Stimulated activated CD8-positive, alpha-beta memory T cell treated with anti-CD3 and anti-CD28 coated beads, Interleukin-7, amount 100 ng/mL, for 48 hours (primary cell): ENCODE measurements at places on chromosomes 3 and 15.

DNA sequence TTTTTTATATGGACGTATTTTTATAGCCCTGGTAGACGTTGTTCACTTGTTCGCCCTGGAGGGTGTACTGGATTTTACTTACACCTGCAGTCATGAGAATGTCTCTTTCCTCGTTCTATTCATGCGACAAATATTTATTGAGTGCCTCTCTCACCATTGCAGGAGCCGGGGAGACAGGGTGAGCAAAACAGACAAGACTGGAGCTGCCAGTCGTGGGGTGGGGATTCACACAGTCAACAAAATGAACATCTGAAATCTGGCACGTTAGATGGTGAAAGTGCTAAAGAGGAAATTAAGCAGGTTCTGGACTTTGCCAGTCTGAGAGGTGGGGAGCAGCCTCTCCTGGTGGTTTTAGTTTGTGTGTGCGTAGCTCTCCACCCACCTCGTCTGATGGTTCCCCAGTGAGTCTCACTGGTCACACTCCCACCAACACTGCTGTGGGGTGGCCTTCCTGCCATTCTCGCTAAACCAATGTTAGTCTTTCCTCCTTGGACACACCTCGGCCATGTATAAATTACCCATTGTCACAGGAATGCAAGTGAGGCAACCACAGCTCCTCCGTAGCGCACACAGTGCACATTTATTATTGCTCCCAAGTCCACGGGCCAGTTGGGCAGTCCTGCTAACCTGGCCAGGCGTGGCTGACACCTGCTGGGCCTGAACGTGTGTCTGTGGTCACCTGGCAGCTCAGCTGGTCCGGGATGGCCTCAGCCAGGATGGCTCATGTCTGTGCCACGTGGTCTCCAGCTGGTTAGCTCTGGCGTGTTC, 31.5 kb downstream of the FBLN2 start:
- no peak for DNase-seq

- no peak for DNase-seq
These were observed 6.0 kb downstream of the CCDC12 start for GRCh38 chr3:46970391-46971091.

DNA sequence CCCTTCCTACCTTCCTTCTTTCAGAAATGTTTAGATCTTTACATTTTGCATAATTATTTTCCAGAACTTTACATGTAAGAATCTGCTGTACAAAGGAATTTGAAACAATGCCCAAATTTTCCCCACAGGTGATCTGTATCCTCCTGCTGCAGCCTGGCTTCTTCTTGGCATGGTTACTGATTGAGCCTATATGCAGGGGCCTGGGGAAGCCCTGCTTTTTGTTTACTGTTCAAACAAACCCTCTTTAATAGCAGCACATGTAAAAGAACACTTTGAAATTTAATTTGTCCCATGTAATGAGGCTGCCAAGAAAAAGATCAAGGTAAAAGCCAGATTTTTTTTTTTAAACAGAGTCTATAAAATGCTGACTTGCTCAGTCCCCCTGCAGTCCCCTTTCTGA, 432.2 kb downstream of the TUSC7 start:
- no peak for DNase-seq

DNA sequence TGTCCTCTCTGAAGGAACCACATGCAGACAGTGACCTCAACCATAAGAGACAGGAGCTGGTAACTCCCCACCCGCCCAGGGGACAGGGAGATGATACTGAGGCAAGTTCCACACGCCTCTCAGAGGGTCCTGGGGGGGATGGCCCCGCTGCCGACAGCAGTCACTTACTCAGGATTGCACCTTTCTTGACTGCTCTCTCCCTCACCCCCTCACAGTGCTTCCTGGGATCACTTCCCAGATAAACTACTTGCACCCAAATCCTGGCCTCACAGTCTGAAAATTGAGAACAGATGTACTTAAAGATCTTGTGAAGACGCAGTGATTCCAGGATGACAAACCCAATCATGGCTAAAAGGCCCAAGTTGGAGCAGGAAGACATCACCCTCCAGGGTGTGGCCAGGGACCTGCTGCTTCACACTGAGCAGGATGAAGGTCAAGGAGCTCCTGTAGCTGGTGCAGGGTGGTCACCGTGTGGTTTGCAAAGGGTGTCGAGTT, 207.6 kb downstream of the ADAMTS17 start:
- no peak for DNase-seq

DNA sequence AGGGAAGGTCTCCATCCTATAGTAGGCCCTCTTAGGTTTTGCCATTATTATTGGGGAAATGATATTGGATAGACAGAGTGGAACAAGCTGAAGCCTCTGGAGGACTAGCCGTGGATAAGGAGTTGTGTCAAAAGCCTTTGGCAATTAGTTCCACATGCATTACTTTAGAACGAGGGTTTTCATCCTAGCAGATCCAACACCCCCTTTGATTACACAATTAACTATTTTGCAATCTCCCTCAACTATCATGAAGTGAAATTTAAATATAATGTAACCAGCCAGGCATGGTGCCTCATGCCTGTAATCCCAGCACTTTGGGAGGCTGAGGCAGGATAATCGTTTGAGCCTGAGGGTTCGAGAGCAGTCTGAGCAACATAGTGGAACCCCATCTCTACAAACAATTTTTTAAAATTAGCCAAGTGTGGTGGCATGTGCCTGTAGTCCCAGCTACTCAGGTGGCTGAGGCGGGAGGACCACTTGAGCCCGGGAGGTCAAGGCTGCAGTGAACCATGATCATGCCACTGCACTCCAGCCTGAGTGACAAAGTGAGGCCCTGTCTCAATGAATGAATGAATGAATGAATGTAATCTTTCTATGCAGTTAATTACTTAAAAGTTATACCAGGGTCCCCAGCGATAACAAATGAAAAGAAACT, 56.8 kb downstream of the PXYLP1 start:
- no peak for DNase-seq

DNA sequence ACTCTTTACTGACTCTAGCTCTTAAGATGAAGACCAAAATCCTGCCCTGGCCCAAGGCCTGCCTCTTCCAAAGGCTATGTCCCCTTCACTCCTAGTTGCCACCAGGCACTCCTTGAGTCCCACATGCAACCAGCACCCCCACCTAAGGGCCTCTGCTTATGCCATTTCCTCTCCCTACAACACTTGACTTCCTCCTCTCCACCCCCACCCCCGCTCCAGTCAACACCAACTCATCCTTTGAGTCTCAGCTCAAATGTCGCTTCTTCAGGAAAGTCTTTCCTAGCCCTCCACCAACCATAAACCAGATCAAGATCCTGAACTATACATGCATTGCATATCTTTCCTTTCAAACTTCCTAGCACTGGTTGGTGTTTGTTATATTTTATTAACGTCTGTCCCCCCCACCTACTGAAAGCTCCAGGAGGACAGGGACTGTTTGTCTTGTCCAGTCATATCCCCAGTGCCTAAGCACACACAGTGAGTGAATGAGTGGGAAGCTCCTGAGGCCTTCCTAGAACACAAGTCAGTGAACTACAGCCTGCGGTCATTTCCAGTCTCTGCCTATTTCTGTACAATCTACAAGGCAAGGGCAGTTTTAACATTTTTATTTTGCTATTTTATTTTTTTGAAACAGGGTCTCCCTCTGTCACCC, 7.3 kb downstream of the TBC1D2B start:
- DNase-seq: no peak

DNA sequence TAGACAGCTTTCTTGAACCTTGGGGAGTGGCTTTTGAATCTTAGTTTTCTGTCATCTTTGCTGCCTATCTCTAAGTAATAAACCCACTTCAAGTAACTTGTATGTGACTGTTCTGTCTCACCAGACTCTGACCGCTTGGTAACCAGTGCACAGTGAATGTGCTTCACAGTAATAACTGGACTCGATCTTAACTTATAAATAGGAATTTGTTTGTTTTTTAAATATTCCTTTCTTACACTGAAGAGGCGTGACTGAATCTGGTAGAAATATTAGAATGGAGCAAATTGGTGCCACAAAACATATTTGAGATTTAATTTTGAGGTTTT, 318.0 kb downstream of the GBE1 start:
- DNase-seq: no peak

GRCh38 chr15:68385240-68385561, 46.8 kb downstream of the ITGA11 start:
- no peak for DNase-seq

GRCh38 chr3:111314181-111314873, 227.7 kb upstream of the CD96 start:
- no peak for DNase-seq

DNA sequence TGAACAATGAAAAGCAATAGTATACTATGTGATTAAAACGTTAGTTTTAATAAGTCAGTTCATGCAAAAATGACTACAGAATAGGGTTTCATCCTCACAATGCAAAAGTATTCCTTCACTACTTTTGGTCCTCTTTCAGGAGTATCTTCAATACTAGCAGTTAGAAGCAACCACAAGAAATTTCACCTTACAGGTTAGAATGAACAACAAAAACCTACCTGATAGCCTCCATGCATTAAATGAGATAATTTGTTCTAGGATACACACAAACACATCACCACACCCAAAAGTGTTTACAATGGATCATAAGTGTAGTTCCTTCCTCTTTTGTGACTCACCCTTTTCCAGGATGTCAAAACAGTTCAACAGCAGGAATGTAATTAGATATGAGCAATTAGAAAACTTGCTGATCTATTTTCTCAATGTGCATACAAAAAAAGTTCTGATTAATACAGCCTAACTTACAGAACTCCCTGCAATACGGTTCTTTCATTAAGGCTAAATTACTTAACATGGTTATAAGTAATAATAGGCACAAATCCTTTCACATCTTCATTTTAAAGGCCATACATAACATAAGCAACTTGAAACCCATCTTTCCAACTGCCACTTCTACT, 21.6 kb downstream of the UACA start:
- DNase-seq: no peak

- DNase-seq: no peak
These were observed 25.4 kb upstream of the SLC41A3 start for GRCh38 chr3:126109146-126109879.

- DNase-seq: no peak
These were observed 6.0 kb downstream of the KLF15 start for GRCh38 chr3:126351086-126351770.

- DNase-seq: no peak
These were observed 48.7 kb downstream of the NMNAT3 start for GRCh38 chr3:139629033-139629432.

GRCh38 chr3:127691974-127692373, 19.2 kb downstream of the ABTB1 start:
- DNase-seq: no peak

- no peak for DNase-seq
These were observed 67.8 kb downstream of the RGMA start for GRCh38 chr15:93020976-93021772.
